Activated gamma-delta T cell (primary cell): ENCODE measurements at places on chromosomes 1 and 21.
A peak's percentile ranks its signal among the peaks of the same experiment; 100 is the strongest.

GRCh38 chr1:227939791-227940771 lies 7.7 kb downstream of the WNT9A start:
- no peak for DNase-seq

- DNase-seq: no peak
Observed at GRCh38 chr1:2929335-2929734, 91.9 kb upstream of the ACTRT2 start.

- no peak for DNase-seq
Observed at GRCh38 chr1:198780376-198780775, 141.5 kb downstream of the PTPRC start.

- no peak for DNase-seq
Observed at GRCh38 chr1:213370523-213370922, 319.5 kb downstream of the RPS6KC1 start.

GRCh38 chr1:153560771-153561465 lies 4.7 kb downstream of the S100A2 start:
- no peak for DNase-seq

DNA sequence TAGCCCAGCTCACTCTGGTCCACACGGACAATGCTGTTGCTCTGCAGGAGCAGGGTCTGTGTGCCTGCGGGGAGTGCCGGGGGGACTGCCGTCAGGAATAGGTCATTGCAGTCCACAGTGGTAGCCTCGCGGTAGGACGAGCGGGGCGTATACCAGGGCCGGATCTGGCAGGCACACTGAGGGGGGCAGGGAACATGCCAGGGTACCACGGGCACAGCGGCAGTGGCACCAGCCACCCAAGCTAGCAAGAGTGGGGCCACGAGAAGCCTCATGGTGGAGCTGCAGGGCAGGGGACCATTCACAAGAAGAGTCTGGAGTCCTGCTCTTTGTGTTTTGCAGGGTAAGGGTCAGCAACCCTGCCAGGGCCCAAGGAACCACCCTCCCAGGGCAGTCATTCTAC lies 65.8 kb downstream of the LRRN2 start:
- DNase-seq: no peak

DNA sequence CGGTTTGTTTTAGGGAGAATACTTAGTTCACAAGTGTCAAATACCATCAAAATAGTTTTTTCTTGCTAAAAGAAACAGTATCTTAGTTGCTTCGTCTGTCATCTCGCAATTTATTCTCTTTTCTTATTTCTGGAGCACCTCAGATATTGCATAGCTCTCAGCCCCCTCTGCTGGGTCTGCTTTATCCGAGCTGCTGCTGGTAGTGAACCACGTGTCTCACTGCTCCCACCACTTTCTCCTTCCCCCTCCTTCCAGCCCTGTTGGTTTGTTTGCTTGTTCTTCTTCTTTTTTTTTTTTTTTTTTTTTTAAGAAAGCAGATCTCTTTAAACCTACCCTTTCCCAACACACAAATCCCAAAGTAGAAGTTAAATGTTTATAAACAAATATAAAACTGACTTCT lies 170.8 kb downstream of the EDEM3 start:
- no peak for DNase-seq

GRCh38 chr1:209341673-209342420 lies 241.7 kb upstream of the CAMK1G start:
- DNase-seq: no peak

- no peak for DNase-seq
Observed at GRCh38 chr21:15140321-15141019, 75.7 kb upstream of the NRIP1 start.

DNA sequence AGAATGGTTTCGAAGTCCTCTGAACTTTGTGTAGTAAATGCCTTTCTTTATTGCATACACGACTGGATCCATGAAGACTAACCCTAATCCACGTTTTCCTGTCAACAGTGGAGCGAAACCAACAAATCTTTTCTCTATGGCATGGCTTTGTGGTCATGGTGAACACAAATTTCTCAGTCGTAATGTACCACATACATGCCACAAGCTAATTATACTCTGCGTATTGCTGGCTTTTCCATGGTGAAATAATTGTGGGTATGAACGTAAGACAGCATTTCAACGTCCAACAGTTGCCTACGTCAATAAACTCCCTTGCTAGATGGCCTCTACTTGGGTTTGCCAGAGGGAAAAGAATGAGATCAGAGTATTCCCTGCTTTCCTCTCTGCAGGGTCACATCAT lies 27.5 kb downstream of the INTS7 start:
- DNase-seq: no peak

DNA sequence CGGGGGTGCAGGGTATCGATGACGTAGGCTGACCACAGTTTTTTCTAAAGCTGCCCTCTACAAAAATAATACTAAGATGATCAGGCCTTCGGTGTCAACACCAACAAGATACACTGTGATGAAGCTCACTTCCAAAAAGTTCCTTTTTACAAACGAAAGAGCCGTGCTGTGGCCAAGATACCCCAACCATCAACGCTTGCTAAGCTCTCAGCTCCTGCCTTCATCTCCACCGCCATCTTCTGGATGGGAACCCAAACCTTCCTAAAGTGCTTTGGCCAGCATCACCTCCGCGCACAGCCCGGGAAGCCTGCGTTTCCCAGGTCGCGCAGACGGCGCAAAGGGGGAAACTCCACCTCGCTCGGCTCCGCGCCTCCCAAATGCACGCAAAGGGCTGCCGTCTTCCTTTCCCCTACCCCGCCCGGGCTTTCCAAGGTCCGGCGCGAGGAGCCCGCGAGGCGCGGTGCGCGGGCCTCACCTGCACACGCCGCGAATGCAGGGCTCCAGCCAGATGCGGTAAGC lies 541 bp downstream of the USP48 start:
- DNase-seq: peak; percentile 52
